Fibroblast of skin of left biceps (primary cell): ENCODE measurements at places on chromosomes 6 and 20.

GRCh38 chr6:14322841-14323240, 205.3 kb downstream of the CD83 start:
- no peak for DNase-seq

- DNase-seq = no peak
Measured at GRCh38 chr20:53463101-53463972, 130.3 kb downstream of the ZNF217 start.

- no peak for DNase-seq
Measured at GRCh38 chr6:25035512-25036435, 100.0 kb upstream of the RIPOR2 start.

DNA sequence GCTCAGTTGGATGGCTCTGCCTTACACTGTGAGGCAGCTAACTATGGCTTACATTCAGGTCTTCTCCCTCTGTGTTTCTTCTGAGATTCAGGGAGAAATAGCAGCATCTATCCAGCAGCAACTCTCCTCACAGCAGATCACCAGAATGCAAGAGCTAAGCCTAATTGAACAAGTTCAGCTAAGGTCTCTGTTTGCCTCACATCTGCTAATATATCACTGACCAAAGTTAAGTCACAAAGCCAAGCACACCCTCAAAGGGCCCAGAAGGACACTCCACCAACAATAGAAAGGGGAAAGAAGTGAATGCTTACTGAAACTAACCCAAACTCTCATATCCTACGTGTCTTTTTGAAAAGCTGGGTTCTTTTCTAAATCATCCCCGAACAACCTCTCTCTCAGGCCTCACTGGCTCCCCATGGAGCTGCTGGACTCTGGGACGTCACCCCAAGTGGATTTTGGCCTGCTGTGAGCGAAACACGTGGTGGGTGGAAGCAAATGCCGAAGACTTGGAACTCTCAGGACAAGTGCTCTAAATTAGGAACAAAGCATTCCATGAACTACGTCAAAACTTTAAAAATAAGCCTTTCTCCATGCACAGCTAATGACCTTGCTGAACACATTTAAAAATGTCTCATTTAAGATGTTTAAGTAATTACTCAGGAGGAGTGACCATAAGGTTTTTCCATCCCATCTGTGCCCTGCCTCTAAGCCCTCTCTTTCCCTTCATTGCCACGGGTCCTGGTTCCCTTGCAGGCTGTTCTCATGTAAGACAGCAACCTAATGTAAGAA, 167.5 kb upstream of the PLCB4 start:
- no peak for DNase-seq

GRCh38 chr6:55047451-55048044, 126.8 kb upstream of the HCRTR2 start:
- no peak for DNase-seq

GRCh38 chr6:53795340-53795701, 516 bp downstream of the LRRC1 start:
- DNase-seq = no peak

- no peak for DNase-seq
Measured at GRCh38 chr20:57155415-57155814, 111.0 kb downstream of the BMP7 start.

DNA sequence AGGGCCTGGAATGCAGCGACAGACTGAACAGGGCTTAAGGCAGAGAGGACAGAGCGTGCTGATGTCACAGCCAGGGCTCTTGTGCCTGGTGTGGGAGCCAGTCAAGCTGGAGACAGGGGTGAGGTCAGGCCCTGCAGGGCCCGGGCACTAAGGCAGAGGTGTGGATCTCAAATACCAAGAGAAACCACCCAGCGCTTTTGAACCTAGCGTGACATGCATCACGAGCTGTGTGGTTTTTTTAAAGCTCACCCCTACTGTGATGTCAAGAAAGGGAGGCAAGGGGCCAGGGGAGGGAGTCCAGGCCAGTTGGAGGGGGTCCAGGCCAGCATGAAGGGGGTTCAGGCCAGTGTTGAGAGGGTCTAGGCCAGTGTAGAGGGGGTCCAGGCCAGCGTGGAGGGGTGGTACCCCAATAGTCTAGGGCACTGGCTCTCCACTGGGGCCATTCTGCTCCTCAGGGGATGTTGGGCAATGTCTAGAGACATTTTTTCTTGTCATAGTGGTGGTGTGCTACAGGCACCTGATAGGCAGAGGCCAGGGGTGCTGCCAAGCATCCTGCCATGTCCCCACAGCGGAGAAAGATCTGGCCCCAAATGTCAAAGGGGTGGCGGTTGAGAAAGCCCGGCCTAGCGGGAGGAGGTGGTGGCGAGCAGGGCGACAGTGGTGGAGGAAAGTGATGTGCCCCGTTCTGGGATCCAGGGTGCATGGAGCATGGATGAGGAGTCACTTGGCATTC, 42.6 kb downstream of the RBM38 start:
- no peak for DNase-seq
